ENCODE measurements at places on chromosomes 2 and 18.

GRCh38 chr2:99240431-99240830 is 15.0 kb downstream of the LYG2 start:
- DNase-seq, result no peak

- DNase-seq, result no peak
Measured at GRCh38 chr2:63242747-63243146, 192.1 kb downstream of the OTX1 start.

DNA sequence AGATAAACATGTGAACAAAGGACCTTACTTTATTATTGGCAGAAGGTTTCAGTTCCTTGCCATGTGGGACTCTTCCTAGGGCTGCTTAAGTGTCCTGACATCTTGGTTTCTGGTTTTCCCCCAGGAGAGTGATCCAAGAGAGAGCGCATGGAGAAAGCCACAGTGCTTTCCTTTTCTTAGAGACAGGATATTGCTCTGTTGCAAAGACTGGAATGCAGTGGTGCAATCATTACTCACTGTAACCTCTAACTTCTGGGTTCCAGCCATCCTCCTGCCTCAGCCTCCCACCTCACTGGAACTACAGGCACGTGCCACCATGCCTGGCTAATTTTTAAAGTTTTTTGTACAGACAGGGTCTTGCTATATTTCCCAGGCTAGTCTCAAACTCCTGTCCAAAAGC is 38.1 kb upstream of the TCF7L1 start:
- no peak for DNase-seq

DNA sequence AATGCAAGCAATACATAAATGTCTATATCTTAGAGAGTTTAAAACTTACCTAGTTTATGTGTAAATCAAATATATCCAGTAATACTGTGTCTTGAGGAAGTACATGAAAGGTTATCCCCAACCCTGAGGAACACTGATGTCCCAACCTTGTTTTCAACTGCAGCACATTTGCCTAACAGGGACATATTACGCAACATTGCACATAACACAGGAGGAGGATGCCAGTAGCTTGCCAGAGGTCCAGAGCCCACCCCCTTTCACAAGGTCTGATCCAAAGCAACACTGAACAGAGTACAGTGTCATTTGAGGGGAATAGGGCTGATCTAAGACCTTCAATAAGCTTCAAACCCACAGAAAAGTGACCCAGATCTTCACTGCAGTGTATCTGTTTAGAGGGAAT is 678.5 kb downstream of the ARHGAP15 start:
- no peak for DNase-seq

- DNase-seq, result no peak
Measured at GRCh38 chr2:15645720-15646385, 54.2 kb downstream of the DDX1 start.

GRCh38 chr2:118925476-118925875 is 16.5 kb upstream of the MARCO start:
- no peak for DNase-seq

DNA sequence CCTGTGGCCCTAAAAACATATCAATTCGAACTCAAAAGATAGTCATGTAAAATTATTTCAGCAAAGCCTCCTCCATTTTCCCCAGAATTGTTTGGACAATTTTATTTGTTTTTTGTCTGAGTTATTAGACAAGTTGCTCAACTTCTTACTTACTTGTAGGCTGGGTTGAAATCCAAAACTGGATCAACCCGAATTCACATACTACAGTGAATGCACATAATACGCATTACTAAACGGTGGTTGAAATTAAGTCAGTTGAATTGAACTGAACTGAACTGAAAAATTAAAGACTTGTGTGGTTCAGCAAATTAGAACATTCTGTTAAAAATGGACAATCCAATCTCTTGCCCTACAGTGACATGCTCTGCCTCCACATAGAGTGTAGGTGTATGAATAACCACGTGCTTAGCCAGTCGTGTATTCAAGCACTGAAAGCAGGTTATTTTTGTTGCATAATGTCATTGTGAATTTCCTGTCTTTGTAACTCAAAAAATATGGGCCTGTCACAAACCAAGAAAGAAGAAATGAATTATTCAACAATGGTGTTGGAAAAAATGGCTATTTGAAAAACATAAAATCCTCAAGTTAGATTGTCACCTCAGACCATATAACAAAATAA is 441.0 kb downstream of the TXNL1 start:
- DNase-seq, result no peak

GRCh38 chr2:237457388-237457941 is 29.6 kb upstream of the MLPH start:
- no peak for DNase-seq

GRCh38 chr2:159090514-159091201 is 122.2 kb downstream of the TANC1 start:
- DNase-seq, result no peak

- no peak for DNase-seq
Measured at GRCh38 chr2:232787806-232788205, 11.4 kb upstream of the KCNJ13 start.

DNA sequence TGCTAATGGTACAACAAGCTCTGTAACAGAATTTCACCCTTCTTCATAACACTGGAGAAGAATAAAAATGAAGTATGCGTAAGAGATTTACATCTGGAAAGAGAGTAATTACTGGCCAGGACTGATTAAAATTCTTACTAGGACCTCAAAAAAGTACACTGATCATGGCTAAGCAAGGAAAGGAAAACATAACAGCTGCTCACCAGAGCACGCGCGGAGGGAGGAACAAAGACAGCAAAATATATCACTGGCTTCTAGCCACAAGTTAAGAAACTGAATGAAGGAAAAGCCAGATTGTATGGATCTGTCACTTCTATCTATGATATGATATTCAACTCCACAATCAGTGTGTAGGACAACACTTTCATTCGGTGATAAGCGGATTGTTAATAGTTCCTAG is 15.6 kb upstream of the CYTIP start:
- DNase-seq, result no peak

GRCh38 chr2:200222791-200223190 is 83.7 kb upstream of the SPATS2L start:
- DNase-seq, result no peak
